ENCODE measurements at places on chromosomes 12 and 14.

GRCh38 chr14:63174760-63175191 is 29.5 kb upstream of the RHOJ start:
- DNase-seq: no peak

GRCh38 chr12:132169376-132169775 is 25.1 kb downstream of the NOC4L start:
- DNase-seq: no peak

- no peak for DNase-seq
These were observed 165.8 kb downstream of the ESRRB start for GRCh38 chr14:76541594-76542219.

DNA sequence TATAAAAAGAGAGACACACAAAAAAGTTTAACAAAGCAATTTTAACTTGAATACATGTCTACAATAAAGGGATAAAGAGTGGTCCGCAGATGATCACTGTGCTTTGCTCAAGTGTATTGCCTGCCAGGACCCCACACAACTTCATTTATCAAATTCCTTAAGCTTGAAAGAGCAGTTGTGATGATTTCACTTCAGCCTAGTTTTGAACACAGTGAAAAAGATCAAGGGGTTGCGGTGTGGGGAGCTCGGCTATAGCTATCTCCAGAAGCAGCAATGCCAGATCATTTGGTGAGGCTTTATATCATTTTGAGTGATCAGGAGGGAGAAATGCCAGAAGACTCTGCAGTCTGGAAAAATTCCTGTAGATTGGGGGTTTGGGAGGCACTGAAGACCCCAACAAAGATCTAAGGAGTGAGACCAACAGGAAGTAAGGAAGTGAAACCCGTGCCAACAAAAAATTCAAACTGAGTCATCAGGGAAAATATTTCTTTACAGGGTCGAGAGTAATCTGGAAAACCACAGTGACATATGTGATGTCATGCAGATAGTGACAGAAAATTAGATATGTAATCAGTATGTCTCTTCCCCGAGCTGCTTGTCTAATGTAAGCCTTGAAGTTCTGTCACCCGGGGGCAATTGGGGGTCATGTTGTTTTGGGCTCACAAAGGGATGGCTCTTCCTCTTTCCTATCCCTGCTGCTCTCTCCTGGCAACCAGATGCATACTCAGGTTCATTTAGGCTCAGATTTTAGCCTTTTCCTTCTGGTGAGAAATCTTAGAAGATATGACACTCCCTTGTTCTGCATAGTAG is 221.8 kb downstream of the MSRB3 start:
- DNase-seq: no peak

DNA sequence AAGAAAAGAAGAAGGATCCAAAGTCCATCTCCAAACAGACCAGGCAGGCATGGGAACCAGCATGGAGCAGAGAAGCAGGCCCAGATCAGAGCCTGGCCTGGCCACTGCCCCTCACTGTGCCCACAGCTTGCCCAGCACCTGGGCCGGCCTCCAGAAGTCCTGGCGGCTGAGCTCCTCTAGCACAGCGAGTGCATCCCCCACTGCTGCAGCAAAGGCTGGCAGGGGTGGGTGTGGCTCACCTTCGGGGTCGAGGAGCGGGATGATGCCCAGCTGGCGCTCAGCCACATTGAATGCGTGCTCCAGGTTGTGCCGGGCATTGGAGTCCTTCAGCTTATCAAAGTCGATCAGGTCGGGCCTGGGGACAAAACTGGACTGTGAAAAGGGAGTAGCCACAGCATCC is 78.7 kb downstream of the SPTB start:
- DNase-seq: no peak

DNA sequence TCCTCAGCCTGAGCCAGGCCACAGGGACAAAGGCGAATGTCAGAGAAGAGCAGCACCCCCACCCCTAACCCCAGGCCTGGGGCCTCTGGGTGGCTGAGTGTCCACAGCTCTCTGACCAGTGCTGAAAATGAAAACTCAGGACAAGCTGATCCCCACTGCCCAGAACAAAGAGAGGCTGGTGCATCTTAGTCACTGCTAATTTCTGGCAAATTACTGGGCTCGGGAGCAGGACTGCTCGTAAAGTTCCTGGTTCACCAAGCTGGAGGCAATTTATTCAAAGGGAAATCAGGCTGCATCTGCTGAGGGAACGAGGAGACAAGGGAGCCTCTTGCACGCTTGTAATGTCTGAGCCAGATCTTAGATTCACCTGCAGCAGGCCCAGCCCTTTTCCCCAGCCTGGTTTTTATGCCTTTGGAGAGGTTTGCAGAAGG is 43.2 kb downstream of the CALM1 start:
- DNase-seq: no peak

- DNase-seq: no peak
These were observed 5.8 kb downstream of the KERA start for GRCh38 chr12:91052026-91052425.

DNA sequence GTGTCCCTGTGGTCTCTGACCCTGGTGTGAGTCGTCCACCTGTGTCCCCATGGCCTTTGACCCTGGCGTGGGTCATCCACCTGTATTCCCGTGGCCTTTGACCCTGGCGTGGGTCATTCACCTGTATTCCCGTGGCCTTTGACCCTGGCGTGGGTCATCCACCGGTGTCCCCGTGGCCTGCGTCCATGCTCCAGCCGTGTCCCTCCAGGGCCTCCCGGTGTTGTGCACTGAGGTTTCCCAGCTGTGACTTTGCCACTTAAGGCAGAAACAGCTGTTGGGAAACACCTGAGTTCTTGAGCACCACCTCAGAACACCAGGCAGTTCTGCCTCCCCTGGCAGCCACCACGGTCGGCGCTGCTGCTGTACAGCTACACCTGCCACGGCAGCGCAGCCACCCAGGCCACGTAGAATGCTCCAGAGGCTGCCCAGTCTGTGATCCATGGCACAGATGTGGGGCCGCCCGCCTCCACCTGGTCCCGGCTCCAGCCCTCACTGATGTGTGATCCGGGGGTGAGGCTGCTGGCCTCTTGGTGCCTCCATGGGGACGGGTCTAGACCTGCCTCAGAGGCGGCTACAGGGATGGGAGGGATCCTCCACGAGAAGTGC is 69.1 kb upstream of the GALNT9 start:
- no peak for DNase-seq

DNA sequence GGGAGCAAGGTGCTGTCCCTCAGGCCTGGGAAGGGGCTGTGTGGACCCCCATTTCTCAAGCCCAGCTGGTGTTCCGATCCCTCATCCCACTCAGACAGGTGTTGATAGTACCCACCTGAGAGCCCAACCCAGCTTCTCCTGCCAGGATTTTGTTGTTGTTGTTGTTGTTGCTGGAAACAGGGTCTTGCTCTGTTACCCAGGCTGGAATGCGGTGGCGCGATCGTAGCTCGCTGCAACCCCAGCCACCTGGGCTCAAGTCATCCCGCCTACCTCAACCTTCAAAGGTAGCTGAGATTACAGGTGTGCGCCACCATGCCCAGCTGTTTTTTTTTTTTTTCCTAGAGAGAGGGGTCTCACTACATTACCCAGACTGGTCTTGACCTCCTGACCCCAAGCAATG is 209.9 kb downstream of the PHETA1 start:
- DNase-seq: no peak

GRCh38 chr14:52808101-52808500 is 16.7 kb upstream of the GNPNAT1 start:
- DNase-seq: no peak

- DNase-seq: no peak
These were observed 19.4 kb downstream of the NCKAP5L start for GRCh38 chr12:49808686-49809380.
